ENCODE measurements at places on chromosomes 16 and 17.
A peak's percentile ranks its signal among the peaks of the same experiment; 100 is the strongest.

GRCh38 chr17:73759324-73759723 is 115.1 kb upstream of the SDK2 start:
- ATAC-seq, result no peak

GRCh38 chr17:66025551-66025950 is 166.4 kb downstream of the CEP112 start:
- ATAC-seq, result no peak

DNA sequence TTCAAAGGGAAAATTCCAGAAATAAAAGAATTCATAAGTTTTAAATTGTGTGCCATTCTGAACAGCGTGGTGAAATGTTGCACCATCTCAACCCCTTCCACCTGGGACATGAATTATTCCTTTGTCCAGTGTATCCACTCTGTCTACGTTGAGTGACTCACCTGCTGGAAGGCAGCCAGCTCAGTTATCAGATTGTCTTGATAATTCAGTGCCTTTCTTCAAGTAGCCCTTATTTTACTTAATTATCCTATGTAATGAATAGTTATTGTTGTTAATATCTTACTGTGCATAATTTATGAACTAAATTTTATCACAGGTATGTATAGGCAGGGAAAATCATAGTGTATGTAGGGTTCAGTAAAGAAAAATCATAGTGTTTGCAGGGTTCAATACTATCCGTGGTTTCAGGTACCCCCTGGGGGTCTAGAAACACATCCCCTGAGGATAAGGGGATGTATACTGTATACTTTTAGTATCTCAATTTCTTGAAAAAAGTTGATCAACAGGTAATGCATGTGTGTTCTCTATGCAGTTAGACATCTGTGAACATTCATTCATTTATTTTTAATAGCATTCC is 7.7 kb upstream of the PCTP start:
- no peak for ATAC-seq

DNA sequence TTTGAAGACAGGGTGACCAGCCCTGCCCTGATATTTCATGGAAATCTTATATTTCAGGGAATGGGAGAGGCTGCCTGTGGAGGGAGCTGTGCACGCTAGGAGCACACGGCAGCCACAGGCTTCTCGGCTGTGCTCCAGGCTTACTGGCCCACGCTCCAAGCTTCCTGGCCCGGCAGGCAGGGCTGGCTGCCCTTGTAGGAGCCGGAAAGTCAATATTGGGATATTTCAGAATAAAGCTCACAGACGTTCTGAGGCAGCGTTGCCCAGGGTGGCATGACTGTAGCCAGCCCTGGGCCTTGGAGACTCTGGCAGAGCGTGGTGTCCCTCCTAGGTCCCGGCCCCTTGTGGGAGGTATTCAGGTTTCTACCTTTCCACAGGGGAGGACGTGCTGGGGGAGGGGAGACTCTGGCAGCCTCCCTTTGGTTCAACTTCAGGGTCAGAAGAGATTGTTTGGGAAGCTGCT is 95.6 kb downstream of the NPIPB11 start:
- ATAC-seq, result no peak

- ATAC-seq, result peak; percentile 71
Measured at GRCh38 chr16:28984619-28985135, at the start of gene LAT. TSS of gene LAT (plus strand) at chr16:28985052. CDS start at chr16:28985418, 366 bp downstream.

GRCh38 chr16:15422222-15422621 is 12.2 kb upstream of the BMERB1 start:
- no peak for ATAC-seq

DNA sequence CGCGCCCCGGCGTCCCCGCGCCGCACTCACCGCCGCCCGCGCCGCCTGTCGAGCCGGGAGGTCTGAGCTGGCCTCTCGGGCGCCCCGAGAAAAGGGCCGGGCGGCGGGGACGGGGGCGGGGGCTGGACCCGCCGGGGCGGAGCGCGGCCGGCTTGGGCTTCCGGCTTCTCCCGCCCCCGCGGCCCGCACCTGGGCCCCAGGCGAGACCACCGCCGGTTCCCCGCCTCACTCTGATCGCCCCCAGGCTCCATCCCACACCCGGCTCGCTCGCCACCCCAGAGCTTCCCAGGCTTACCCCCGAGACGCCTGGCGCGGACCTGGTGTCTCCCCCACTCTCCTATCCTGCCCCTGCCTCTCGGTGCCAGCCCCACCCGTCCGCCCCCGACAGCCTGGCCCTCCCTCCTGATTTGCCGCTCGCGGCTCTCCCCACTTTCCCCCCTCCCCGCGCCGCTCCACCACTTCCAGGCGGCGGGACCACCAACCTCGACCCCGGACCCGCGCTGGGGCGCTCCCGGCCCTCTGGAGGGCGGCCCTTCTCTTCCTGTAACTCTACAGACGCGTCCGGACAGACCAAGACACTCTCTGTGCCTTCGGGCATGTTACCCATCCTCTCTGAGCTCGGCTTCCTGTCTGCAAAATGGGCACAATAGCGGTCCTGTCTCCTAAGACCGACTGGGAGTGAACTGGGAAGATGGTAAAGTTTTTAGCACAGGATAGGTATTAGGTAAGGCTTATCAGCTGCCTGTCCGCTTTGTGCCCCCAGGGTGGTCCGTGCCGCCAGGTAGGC is at the start of gene LITAF:
TSS of gene LITAF (minus strand) at position 64 of the 787 bp plus-strand sequence. CDS start 30,189 bp downstream, outside the sequence.
- peak; percentile 62 for ATAC-seq

DNA sequence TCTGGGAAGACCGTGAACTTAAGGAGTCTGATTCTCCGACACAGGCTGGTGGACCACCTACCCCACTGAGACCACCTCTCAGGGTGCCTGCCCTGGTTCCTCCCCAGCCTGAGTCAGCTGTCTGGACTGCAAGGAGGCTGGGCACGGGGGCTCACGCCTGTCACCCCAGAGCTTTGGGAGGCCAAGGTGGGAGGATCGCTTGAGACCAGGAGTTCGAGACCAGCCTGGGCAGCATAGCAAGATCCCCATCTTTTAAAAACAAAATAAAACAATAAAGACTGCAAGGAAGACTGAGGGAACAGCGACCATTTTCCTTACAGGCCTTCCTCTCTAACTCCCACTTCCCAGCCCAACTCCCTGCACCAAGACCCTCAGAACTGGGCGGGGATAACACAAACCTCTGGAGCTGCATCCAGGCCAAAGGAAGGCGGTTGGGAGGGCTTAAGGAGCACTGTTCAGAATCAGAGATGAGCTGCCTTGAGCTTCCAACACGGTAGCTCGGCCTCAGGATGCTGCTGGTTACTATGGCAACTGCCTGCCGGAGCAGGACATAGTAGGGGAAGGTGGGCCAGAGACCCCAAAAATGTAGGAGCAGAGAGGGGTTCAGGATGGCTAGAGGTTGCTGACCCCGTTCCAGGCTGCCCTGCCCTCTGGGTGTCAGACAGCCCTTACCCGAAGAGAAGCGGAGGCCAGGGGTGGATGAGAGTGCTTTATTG is 4.4 kb downstream of the APOBR start:
- ATAC-seq, result no peak

GRCh38 chr16:4096509-4096908 is 19.7 kb downstream of the ADCY9 start:
- ATAC-seq, result no peak

DNA sequence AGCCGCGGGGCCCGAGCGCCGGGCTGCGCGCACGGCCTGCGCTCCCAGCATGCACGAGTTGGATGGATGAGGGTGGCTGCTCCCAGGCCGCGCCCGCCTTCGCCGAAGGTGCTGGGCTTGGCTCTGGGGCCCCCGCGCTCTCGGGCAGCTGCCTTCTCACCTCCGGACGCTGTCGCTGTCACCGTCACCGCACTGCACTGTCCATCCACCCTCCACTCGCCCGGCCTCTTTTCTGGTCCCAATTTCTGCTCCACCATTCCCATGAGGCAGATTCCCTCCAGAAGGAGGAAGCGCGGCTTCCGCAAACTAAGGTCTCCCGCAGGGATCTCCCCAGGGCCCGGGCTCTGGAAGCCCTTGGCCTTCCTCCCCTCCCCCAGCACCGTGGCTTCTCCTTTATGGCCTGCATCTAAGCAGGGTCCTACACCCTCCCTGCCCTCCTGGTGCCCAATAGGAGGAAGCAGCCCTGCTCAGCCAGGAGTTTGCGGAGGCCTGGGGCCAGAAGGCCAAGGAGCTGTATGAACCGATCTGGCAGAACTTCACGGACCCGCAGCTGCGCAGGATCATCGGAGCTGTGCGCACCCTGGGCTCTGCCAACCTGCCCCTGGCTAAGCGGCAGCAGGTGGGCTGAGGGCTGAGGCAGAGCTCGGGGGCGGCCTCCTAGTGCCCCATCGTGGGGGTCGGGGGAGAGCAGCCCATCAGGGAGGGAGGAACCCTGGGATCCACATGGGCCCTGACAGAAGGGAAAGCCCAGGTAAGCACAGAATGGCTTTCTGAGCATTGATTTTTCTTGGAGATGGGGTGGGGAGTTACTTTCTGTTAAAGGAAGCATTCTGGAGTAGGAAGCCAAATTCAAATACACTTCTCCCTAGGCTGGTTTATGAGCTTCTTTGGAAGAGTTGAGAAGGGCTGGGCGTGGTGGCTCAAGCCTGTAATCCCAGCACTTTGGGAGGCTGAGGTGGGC is 899 bp downstream of the ACE start:
- no peak for ATAC-seq

GRCh38 chr16:66652661-66653360 is 43.7 kb downstream of the CMTM4 start:
- ATAC-seq, result no peak

GRCh38 chr17:52505601-52506000 is 347.1 kb upstream of the CA10 start:
- ATAC-seq, result no peak

DNA sequence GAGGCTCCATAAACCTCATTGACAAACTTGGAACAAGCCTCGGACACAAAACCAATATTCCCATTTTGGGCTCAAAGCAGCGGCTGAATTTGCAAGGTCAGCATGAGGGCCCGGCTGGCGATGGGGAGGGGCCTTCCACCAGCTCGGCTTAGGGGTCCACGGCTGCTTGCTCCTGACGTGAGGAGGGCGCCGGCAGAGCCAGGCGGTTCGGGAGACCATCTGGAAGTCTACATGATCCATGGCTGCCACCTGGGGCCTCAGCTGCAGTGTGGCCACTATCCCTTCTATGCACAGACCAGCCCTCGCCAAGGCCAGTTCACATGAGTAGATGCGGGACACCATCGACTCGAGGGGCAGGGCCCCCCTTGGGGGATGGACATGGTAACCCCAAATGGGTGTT is 39.1 kb downstream of the NDEL1 start:
- no peak for ATAC-seq

DNA sequence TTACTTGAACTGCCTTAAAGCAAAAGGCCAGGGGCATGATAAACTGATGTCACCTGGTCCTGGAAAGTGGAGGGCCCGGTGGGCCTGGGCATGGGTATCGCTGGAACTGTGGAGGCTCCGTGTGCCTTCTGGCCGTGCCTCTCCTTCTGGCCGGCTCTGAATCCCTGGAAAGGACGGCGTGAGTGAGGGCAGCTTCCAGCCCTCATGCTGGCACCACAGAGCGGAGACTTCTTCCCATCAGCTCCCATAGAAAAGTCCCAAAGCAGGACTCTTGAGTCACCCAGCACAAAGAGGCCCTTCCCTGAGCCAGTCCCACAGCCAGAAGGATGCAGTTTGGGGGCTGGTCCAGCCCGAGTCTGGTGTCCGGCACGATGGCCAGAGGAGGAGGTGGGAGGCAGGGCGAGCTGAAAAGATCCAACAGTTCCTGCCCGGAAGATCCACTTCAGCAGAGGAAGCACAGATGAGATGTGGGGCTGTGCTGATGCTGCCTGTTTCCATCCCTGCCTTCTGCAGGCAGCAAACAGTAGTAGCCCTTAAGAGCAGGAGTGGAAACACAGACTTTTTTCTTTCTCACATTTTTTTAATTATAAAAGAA is 7.8 kb downstream of the GAA start:
- no peak for ATAC-seq

DNA sequence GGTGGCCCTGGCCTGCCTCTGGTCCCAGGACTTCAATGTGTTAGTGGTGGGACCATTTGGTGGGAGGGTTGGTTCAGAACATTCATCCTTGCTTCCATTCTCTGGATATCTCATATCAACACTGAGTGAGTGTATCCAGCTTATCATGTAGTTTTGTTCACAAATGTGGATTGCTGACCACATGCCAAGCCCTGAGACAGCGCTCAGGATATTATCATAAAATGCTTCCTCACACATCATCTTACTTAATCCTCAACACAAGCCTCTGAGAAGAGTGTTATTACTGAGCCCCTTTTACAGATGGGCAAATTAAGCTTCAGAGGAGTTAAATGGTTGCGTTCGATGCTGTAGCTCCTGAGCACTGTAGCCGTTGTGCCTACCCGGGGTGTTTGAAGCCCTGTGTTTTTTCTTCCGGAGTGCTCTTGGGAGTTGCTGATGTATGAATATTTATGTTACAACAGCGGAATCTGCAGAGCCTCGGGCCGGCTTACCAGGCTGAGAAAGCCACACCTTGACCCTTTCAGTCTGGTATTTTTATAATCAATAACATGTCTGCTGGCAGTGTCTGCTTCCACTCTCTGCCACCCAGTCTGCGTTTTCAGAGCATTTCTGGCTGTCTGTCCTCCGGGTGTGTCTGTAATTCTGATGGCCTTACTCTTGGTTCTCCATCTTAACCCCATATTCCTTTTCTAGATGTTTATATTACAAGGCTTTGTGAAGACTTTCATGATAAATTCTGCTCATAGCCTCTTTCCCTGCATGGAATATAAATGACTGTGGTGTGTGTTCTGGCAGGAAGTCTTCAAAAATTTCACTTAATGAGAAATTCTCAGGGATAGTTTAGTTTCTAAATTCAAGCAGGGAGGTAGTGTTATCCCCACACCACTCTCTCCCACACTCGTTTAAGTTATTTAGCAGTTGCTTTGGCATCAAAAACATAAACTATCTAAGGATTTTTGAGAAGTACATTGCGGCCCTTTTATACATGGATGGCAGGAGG is 2.9 kb downstream of the GLP2R start:
- ATAC-seq, result no peak

DNA sequence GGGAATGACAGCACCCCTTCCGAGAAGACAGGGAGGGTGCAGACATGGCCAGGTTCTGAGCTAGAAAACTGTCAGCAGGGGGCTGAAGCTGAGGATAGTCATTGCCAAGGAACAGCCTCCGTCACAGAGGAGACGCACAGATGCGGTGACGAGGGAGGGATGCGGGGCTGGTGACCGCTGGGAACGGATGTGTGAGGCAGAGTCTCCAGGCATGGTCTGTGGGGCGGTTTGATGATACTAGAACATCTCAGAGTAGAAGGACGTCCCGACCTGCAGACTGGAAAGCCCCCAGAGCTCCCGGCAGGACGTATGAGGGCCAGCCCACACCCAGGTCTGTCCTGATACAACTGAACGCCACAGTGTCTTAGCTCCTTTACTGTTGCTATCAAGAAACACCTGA is 1.8 kb upstream of the CSNK1D start:
- no peak for ATAC-seq

DNA sequence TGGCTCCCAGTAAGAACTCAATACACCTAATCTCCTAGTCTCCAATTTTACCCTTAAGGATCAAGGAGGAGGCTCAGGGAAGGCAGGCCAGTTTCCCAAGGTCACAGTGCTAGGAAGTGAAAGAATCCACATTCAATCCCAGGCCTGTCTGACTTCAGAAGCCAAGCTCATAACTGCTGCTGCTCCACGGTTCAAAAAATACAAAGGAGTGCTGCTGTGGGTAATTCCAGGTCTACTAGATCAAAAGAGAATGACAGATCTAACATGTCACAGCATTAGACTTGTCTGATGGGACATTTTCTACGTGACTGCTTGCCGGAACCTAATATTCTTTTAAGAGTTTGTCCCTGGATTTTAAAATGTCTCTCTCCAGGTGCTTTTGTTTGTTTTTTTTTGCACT is 48.8 kb upstream of the IRX6 start:
- ATAC-seq, result no peak

Data from activated CD4-positive, CD25-positive, alpha-beta regulatory T cell treated with anti-CD3 and anti-CD28 coated beads, Interleukin-2, amount 50 U/mL, for 24 hours (primary cell).